ENCODE measurements at places on chromosomes 3 and 15.

GRCh38 chr3:70580021-70580420 lies 267.6 kb upstream of the MDFIC2 start:
- DNase-seq = no peak

DNA sequence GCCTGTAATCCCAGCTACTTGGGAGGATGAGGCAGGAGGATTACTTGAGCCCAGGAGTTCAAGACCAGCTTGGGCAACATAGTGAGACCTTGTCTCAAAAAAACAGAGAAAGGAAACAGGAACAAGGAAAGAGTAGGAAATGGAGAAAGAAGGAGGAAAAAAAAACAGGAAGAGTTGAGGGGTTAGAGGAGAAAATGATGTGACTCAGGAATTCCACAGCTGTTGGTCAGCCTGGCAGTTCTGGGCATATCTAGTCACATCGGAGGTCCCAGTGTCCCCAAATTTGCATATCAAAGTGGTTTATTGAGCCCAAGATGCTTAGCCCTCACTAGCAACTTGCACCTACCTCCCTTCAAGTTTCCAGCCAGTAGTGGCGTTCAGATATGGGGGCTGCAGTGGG lies 18.8 kb upstream of the JMJD7 start:
- no peak for DNase-seq

DNA sequence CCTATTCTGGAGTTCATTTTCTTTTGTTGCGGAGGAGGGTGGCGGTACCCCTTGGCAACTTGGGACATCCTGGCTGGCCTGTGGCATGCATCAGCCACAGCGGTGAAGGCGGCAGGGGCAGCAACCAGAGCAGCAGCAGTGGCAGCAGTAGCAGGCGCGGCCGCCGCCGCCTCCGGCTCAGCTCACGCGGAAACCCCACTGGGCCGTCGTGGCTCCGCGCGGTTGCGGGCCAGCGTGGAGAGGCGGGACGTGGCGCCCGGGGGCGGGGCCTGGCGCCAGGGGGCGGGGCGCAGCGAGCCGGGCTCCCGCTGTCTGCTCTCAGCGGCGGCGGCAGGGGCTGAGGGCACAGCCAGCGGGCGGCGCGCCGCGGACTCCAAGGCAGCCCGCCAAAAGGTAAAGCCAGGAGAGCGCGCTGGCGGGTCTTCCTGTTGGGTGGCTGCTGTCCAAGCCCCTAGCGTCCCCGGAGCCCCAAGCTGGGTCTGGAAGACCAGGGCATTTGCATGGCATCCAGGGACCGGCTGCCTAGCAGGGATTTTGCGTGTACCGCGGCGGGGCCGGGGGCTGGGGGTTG lies 334.4 kb upstream of the THRB start:
- no peak for DNase-seq

DNA sequence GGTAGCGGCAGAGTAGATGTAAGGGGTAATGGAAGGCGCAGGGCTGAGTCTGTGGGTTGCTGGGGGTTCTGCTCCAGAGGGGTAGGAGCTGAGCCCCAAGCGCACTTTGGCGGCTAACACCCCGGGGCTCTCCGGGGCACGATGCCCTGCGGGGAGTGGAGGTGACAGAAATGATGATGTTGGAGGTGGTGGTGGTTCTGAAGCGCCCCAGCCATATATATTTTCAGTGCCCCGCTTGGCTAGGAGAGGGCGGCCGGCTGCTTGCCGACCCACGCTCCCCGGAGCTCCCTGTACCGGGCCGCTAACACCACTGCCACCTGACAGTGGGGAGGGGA lies 9.7 kb downstream of the ZIC4 start:
- DNase-seq = no peak

DNA sequence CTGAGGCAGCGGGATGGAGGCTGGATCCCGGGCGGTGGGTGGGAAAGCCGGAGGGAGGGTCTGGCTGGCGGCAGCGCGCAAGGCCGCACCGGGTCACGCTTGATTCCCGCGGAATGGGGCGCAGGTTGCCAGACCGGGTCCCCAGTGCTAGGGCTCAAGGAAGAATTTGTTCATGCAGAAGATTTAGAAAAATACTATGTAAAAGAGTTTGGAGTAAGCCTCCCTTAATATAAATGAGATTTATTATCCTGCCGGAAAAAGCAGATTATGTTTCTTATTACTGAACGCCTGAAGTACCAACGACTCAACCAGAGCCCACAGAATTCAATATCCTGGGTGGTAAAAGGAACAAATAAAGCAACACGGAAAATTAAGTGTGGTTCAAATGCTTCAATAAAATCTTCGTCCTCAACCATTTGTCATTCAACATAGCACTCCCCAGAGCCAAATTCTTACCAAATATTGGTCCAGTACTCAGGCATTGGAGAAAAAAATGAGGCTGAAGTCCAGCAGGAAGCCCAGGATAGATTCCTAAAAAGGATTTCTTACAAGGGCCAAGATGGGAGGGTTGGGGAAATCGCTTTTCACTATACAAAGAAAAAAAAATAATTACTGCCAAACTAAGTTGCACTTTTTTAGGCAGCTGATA lies 1.2 kb upstream of the ZBTB20 start:
- no peak for DNase-seq
